ENCODE measurements at places on chromosomes 3 and 15.

DNA sequence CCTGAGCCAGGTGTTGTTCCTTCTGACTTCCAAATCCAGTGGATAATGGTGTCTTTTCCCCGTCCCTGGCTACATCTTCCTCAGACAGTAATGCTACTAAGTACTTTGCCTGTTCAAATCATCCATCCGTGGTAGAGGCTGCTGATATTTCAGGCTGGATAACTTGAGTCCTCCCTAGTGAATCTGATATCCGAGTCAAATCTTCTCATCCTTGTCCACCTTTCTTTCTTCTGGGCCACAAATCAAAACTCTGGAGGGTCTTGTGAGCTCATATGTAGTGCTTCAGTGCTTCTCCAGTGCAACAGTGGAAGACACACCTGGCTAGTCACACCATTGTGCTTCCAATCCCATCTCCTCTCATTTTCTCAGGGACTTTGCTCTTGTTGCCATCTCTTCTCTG is 11.2 kb downstream of the SH3GL3 start:
- no peak for DNase-seq

DNA sequence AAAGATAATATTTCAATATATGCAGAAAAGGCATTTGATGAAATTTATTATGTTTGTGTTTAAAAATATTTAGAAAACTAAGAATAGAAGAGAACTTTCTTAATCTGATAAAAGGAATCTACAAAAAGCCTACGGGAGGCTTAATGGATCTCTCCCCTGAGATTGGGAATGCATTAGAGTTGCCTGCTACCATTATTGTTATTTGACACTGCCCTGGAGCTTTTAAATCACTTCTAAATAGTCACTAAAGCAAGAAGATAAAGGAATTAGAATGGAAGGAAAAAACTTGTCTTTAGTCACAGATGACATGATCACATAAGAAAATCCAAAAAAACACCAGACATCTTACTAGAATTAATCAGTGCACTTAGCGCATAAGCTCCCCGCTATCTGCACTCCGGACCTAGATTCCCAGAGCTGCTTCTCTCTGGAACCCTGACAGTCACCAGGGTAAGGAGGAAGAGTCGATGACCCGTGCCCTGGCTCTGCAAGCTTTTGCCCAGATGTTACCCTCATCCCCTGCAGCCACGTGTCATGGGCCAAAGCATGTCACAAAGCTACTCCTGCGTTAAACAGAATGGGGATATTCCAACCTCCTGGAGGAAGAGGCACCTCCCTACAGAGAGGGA is 97.1 kb downstream of the MINAR1 start:
- no peak for DNase-seq

DNA sequence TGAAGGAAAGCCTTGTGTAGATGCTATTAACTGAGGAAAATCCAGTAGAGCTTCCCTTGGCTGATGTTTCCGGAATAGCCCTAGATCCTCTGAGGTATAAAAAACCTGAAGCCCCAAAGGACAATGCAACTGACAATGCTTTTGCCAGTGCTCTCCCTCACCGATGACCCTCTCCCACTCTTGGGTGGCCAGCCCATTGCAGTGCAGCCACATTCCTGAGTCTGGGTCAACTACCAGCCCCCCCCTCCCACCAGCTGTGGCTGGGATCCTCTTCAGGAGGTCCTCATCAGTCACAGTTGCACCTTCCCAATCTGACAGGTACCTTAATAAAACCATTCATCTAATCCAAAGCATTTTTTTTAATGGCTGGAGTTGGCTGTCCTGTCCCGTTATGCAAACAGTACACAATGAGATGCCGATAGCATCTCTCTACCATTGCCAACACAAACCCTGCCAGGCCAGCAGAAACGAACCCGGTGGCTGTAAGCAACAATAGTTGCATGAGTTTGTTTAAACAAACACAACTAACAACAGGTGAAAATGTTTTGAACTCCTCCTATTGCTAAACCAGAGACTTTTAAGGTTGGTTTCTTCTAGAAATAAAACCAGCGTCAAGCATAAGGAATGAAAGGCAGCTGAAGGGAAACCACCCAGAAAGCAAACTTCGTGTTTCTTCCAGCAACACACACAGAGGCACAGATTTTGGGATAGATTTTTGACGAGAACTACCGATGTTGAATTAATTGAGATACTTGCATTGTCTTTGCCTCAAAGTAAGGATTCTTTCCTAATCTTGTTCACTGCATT is 128.3 kb upstream of the ARHGEF3 start:
- no peak for DNase-seq

DNA sequence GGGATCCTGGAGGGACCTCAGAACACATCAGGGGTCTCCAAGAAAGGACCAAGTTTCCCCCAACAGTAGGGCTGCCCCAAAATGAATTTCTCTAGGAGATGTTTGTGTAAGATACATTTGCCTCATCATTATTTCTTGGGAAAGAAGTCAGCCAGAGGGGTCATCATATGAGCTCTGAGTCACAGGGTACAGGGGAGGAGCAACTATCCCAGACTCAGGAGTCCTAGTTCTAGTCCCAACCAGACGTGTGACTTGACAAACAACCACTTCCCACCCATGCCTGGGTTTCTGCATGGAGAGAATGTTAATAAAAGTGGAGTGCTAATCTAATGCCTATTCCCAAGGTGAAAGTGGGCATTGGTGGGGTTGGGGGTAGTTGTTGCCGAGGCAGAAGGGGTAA is 144.1 kb downstream of the ALDH1A2 start:
- no peak for DNase-seq

DNA sequence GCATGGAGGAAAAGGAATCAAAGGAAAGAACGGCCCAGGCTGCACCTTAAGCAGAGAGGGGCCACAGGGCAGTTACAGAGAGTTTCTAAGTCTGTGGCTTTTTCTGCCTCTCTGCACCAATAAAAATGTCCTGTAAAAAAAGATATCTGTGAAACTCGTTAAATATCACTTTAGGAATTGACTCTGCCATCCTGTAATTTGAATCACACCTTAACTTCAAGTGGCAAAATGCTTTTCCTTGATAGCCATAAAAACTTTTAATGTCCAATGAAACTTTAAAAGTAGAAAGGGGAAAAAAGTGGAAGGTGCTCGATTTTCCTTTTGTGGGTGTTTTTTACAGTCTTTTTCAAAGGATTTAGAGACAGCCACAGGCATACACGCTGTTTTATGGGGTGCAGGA is 255.7 kb downstream of the ARRDC4 start:
- DNase-seq, result no peak

DNA sequence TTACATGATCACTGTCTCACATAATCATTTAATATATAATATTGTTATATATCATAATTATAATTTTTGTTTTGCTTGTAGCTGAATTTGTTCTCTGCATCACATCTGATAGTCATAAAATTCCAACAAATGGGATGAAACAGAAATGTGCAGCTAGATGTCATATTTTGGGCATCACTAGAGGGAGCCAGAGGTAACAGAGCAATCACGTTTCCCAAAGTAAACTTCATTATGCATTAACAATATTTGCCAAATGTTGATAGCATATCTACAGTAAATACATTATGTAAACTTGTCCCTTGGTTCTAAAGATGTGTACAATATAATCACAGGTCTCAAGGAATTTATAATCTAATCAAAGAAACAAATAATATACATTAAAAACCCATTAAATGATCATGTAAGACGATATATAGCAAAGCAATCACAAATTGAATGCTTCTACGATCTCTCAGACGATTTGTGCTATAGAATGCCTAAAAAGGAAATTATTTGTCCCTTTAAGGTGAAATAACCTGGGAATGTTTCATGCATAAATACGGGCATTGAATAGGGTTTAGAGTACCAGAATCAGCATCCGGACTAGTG is 234.2 kb upstream of the MCTP2 start:
- no peak for DNase-seq

GRCh38 chr3:45084820-45085816 is 59.0 kb downstream of the CLEC3B start:
- no peak for DNase-seq

- no peak for DNase-seq
Measured at GRCh38 chr3:72582211-72582878, 265.9 kb downstream of the SHQ1 start.

GRCh38 chr15:29674661-29675533 is 147.4 kb downstream of the TJP1 start:
- DNase-seq, result no peak

- no peak for DNase-seq
Measured at GRCh38 chr3:54797111-54797510, 130.7 kb downstream of the LRTM1 start.

DNA sequence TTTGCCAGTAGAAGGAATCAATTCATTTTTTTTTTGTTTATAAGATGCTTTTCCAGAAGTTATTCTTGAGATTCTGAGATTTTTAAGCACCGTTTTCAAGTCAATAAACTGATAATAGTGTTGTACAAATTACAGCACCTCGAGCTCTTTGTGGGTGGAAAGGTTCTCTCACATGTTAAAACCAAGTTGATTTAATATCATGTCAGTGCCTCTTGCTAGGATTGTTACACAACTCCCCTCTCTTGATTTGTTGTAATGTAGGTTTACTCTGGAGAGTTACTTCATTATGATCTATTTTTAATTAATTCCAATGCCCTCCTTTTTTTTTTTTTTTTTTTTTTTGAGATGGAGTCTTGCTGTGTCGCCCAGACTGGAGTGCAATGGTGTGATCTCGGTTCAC is 25.8 kb upstream of the UBXN7 start:
- DNase-seq, result no peak

GRCh38 chr3:153680526-153680925 is 440.7 kb upstream of the ARHGEF26 start:
- DNase-seq, result no peak

DNA sequence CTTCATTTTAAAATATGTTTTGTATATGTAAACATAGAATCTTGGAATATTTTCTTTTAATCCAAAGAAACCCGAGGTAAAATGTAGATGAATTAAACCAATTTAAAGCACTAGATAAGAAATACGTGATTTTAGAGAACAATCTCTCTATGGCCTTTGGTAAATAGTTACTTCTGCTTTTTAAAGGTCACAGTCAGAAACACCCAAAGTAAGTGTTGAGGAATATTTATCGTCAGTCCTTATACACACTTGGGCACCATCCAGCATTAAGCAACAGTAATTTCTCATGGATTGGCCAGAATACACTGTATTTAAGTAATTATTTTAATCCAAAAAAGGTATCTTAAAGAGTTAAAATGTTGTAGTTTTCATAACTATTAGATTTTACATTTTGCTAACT is 713.2 kb downstream of the NLGN1 start:
- DNase-seq, result no peak

DNA sequence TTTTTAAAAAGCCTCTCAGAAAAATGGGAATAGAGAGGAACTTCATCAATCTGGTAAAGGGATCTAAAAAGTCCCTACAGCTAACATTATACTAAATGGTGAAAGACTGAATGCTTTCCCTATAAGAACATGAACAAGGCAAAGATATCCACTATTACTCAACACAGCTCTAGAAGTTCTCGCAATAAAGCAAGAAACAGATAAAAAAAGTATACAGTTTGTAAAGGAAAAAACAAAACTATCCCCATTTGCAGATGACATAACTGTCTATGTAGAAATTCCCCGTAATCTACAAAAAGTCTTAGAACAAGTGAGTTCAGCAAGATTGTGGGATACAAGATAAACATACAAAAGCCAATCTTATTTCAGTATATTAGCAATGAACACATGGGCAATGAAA is 15.4 kb downstream of the EDC3 start:
- no peak for DNase-seq

DNA sequence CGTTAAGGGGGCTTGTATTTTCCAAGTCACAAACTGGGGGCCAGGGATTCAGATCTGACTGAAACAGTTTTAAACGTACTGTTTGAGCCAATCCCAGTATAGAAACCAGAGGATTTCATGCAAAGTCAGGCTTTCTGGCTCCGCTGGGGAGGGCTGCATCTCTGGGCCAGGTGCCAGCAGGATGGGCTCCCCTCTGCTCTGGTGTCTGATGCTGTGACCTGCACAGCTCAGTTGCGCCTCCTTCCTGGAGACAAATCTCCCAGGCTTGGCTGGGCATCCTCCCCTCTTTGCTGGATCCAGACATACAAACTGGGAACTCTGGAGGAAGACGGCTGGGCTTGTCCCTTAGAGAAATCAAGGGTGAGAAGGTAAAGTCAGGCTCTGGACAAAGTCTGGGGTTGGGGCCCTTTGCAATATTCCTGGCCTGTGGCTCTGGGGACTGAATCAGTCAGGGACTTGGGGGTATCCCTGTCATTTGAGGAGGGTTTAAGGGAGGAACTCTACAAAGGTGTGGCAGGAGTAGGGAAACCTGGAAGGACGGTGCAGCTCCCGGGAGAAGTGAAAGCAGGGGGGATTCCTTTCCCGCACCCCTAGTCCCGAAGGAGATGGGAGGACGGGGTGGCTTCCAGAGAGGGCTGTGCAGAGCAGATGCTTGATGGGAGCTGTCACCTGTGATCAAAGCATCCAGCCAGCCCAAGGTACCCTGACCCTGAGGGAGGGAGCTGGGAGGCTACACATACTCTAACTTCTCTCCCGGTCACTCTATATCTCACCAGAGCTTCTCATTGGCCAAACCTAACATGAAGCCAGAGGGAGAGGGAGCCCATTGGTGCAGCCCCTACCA is 114.8 kb upstream of the ATP2B2 start:
- no peak for DNase-seq

- no peak for DNase-seq
Measured at GRCh38 chr3:98560911-98561310, 29.1 kb downstream of the GPR15 start.

GRCh38 chr15:41568350-41569017 is 9.5 kb downstream of the TYRO3 start:
- peak; percentile 65 for DNase-seq

GRCh38 chr3:27521872-27522265 is 37.7 kb upstream of the SLC4A7 start:
- DNase-seq, result no peak

- DNase-seq, result no peak
Measured at GRCh38 chr3:156183396-156183795, 63.0 kb downstream of the KCNAB1 start.

DNA sequence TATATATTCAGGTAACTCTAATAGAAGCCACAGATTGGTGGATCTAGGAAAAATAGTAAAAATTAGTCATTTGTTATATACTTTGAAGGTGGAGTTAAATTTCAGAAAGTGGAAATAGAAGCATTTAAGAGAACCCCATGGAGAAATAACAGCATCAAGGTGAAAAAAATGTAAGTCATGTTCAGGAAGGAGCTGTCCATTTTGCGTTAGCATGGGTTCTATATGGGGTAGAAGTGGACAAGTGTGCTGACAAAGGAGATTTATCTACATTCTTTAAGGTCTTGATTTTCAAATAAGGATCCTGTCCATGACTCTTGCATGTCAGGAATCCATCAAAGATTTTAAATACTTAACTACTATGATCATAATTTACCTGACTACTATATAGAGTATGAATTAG is 50.2 kb upstream of the ROBO1 start:
- DNase-seq, result no peak

DNA sequence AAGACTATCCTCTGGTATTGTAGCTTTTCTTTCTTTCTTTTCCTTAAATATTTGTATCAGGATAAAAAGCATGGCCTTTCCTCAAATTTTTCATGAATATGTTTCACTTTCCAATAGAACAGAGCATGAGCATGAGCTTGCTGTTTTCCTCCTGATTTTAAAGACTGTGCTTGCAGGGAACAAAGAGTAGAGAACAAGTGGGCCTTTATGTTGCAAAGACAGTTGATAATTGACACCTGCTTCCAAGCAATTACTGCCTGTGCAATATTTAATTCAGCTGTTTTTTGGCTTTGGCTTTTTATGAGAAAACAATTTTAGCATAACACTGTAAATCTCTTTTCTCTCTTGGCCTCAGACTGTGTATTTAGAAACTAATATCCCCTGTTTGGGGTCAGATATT is 263.6 kb upstream of the AZI2 start:
- DNase-seq, result no peak
